ENCODE measurements at places on chromosomes 1 and 21. TPM values are rescaled to one million over a fixed set of nuclear protein-coding genes. Genes with fewer than 3 reads are reported as not detected.
A peak's percentile ranks its signal among the peaks of the same experiment; 100 is the strongest.

DNA sequence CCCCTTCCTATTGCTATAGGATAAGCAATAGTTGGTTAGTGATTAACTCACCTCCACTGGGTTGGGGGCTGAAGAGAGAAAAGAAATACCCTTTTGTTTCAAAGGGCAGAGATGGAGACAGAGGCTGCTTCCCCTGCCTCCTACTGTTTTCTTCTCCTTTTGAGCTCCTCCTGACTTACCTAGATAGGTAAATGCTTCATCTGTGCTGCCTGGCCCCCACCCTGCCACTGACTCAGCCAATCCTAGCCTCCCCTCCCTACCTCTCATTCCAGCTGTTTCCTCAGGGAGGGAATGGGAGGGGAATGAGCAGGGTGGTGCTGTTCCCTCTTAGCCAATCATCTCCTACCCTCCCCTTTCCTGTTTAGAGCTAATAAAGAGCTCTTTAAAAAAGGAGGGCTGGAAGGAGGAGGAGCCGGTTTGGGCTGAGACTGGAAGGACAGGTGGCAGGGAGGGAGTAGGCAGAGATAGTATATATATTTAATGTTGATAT, at the start of gene C1orf116:
Gene C1orf116 (minus strand): TSS at position 229 of the 490 bp plus-strand sequence. CDS start 5,158 bp downstream, outside the sequence.
- peak within 1 kb of the TSS; percentile 41 for H3K4me3 ChIP-seq
- peak within 1 kb of the TSS; percentile 94 for H3K27ac ChIP-seq
- peak; percentile 93 for DNase-seq
- peaks cover 3% of the 10 kb centered on the region for H3K4me1 ChIP-seq
- no peaks in the 10 kb centered on the region for H3K36me3 ChIP-seq

DNA sequence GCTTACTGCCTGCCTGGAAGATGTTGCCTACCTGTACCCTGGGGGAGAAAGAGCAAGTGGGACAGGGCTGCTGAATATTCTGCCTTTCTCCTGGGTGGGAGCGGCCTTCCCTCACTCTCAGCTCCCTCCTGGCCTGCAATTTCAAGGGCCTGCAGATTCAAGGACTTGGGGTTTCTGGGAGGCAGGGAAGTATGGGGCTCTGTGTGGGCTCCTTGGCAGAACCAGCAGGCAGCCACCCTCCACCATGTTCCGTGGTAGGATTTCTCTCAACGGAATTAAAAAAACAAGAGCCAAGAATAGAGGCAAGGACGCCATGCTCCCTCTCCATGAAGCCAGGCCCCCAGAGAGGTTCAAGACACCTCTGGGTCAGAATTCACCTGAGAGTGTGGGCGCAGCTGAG, 127.7 kb downstream of the NAV1 start:
- H3K36me3 ChIP-seq: no peaks in the 10 kb centered on the region
- no peaks in the 10 kb centered on the region for H3K27me3 ChIP-seq
- H3K4me3 ChIP-seq: no peak overlapping the region
- H3K4me1 ChIP-seq: no peaks in the 10 kb centered on the region

GRCh38 chr21:35266546-35266945, 217.4 kb upstream of the RUNX1 start:
- H3K27me3 ChIP-seq: no peaks in the 10 kb centered on the region
- H3K27ac ChIP-seq: no peak overlapping the region
- no peaks in the 10 kb centered on the region for H3K4me1 ChIP-seq
- DNase-seq: no peak
- H3K36me3 ChIP-seq: no peaks in the 10 kb centered on the region

DNA sequence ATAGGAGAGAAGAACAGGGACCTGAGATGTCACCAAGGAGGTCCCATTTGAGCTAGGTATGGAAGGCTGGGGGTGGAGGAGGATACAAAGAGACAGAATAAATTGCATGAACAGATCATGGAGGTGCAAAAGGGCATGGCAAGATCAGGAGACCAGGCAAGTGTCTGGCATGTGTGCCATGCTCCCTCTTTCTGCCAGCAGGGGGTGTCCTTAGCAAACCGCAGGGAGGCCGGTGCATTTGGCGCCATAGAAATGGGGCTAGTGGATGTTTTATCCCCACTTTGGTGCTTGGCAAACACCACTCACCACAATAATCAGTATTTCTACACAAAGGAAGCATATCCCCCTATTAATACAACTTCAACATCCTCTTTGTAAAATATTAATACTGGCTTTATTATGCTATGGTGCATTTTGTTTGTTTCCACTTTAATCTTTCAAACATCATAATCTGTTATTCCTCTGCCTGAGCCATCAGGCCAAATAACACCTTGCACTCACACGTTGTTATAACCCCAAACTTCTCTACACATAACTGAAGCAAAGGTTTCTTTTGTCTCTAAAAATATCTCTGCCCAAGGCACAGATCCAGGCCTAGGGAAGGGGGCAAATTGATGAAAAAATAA, 25.9 kb downstream of the S100A6 start:
- H3K27ac ChIP-seq: no peak overlapping the region
- H3K36me3 ChIP-seq: no peaks in the 10 kb centered on the region
- no peaks in the 10 kb centered on the region for H3K27me3 ChIP-seq
- no peak for DNase-seq
- no peaks in the 10 kb centered on the region for H3K4me1 ChIP-seq
- no peak overlapping the region for H3K4me3 ChIP-seq

DNA sequence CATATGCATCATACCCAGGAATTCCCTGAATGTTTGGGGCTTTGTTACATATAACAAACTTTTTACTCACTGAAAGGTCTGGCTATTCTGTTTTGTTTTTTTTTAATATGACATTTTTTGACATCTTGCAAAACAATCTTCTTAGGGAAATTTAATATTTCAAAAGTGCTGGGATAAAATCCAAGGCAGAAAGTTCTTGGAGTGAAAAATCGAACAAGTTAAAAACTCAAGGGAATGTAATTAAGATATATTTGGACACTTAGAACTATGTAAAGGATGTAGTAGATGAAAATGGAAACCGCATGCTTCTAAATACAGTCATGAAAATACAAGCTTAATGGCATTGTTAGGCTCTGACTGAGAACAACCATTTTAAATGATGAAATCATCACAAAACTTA, 8.6 kb downstream of the CHODL start:
- no peaks in the 10 kb centered on the region for H3K4me1 ChIP-seq
- H3K27me3 ChIP-seq: no peaks in the 10 kb centered on the region
- H3K36me3 ChIP-seq: no peaks in the 10 kb centered on the region
- no peak overlapping the region for H3K27ac ChIP-seq
- no peak overlapping the region for H3K4me3 ChIP-seq
- DNase-seq: no peak

DNA sequence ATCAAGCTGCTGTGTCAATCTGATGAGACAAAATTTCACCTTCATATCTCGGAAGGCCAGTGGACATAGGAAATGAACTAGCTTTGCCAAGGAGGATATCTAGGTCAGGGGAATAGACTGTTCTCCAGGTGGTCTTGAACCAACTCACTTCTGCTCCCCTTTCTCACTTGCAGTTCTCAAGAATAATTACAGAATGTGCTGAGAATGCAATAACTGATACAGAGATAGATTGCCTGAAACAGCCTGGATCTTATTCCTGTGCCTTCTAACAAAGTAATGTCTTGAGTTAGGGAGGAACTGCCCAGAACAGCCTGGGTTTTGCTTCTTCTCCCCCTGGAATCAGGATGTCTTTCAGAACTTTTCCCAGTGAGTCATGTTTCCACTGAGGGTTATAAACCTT, 636.7 kb downstream of the KCNT2 start:
- no peak for DNase-seq
- H3K27ac ChIP-seq: no peak overlapping the region

GRCh38 chr1:160206036-160206389, 829 bp downstream of the PEA15 start:
- H3K4me1 ChIP-seq: peaks cover 13% of the 10 kb centered on the region
- H3K27me3 ChIP-seq: no peaks in the 10 kb centered on the region
- DNase-seq: no peak
- H3K27ac ChIP-seq: peak overlapping the region; percentile 93

GRCh38 chr1:112636597-112637253, 17.1 kb downstream of the CAPZA1 start:
- DNase-seq: no peak
- H3K27me3 ChIP-seq: no peaks in the 10 kb centered on the region
- H3K27ac ChIP-seq: no peak overlapping the region
- no peak overlapping the region for H3K4me3 ChIP-seq
- no peaks in the 10 kb centered on the region for H3K4me1 ChIP-seq

DNA sequence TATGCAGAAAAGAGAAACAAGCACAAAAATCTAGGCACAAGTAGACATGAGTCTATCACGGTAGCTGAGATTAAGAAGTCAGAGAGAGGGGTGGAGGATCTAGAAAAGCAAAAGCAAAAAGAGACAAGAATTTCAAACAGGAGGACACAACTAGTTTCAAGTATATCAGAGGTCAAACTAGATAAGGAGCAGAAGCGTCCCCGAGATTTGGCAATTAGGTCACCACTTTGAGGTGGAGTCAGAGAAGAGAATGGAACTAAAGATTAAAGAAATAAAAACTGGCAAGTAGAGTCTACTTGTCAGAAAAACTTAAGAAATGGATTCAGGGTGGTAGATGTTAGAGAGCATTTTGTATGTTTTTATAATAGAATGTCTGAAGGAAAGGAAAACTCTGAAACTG, 2.3 kb downstream of the SF3B4 start:
- no peaks in the 10 kb centered on the region for H3K27me3 ChIP-seq
- no peak for DNase-seq
- H3K27ac ChIP-seq: no peak overlapping the region
- peaks cover 10% of the 10 kb centered on the region for H3K4me1 ChIP-seq
- no peak overlapping the region for H3K4me3 ChIP-seq

DNA sequence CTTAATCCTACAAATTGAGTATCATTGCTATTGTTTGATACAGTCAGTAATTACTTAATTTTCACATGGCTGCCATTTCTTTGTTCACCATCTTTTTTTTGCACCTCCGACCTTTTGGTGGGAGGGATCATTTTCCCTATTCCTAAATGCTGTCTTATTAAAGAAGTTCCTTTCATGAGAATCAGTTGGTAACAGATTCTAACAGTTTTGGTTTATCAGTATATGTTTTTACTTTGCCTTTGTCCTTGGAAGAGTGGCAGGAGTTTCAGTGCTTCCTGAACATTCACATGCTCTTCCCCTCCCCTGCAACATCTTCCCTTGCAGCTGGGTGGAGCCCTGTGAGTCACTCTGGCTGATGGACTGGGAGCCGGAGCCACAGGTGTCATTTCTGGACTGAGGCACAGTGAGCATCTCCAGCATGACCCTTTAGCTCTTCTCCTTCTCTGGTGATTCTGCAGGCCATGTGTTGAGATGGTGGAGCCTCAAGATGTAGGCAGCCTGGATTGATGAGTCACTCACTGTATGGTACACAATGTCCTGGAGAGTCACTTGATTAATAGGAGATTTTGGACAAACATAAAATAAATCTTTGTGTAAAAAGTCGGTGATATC, 217.7 kb downstream of the URB2 start:
- DNase-seq: peak; percentile 50
- peak overlapping the region; percentile 58 for H3K27ac ChIP-seq
- no peaks in the 10 kb centered on the region for H3K27me3 ChIP-seq
- H3K4me1 ChIP-seq: peaks cover 4% of the 10 kb centered on the region

GRCh38 chr1:244354810-244355278, 96.9 kb downstream of the ADSS2 start:
- no peaks in the 10 kb centered on the region for H3K27me3 ChIP-seq
- H3K4me1 ChIP-seq: no peaks in the 10 kb centered on the region
- H3K27ac ChIP-seq: no peak overlapping the region
- H3K36me3 ChIP-seq: no peaks in the 10 kb centered on the region

SPATA46 gene
- 0.62 TPM for total RNA-seq

MSH4 gene
- total RNA-seq: 0.91 TPM

NAXE gene
- 118 TPM for total RNA-seq

CLK2 gene
- total RNA-seq: 28.1 TPM

All from prostate gland (tissue), 2 donors.